ENCODE measurements at places on chromosomes 5 and 9. TPM values are rescaled to one million over a fixed set of nuclear protein-coding genes. Genes with fewer than 3 reads are reported as not detected.

GRCh38 chr5:13771011-13771571, 173.4 kb downstream of the DNAH5 start:
- DNase-seq = no peak

DNA sequence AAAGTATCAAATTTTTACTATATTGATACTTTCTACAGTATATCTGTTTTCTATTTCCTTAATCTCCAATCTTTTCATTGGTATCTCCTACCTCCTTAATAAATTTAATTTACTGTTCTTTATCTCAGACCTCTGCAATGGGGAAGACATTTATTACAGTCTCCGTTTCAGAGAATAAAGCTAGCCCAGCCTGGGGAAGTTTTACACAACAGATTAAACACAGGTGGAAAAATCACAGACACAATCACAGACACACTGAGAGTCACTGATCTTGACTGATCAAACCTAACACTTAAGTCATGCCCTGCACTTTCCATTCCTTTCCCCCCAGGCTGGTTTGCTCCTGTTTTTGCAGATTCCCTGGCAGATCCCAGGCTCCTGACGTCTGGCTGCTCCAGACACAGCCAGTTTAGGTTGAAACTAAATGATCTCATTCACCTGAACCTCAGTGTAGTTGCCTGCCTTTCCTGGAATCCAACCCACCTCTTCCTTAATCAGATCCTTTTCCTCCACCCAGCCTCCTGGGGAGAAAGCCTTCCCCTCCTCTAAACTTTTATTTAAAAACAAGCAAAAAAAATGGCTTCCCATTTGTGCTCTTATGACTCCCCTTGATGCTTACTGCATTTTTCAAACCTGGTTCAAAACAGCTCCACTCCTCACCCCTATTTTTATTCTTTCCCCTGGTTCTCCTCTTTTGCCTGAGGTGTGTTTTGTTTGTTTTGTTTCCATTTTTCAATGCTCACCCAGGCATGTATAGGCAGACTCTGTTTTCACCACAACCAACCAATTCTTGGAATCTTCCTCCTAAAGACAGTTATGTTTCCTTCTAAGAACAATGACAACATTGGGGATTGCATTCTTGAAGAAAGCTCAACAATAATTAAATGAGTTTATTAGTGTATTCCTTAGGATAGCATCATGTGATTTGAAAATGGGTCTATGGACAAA, 29.5 kb upstream of the OSMR start:
- peak; percentile 68 for DNase-seq

DNA sequence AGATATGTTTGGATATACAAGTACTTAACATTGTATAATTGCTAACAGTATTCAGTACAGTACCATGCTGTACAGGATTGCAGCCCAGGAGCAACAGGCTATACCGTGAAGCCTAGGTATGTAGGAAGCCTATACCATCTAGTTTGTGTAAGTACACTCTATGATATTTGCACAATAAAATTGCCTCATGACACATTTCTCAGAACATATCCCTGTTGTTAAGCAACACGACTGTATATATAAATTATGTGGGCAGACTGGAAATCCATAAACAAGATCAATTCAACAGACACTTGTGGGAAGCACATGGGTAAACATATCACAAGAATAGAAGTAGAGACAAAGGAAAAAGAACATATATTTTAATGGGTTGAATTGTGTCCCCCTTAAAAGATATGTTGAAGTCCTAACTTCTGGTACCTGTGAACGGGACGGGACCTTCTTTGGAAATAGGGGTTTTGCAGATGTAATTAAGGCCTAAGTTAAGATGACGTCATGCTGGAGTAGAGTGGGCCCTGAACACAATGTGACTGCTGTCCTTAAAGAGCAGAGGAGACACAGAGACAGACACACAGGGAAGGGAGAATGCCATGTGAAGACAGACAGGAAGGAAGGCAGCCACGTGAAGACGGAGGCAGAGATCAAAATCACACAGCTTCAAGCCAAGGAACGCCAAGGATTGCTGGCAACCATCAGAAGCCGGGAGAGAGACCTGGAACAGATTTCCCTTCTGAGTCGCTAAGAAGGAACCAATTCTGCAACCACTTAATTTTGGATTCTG, 76.3 kb downstream of the SCAI start:
- no peak for DNase-seq

DNA sequence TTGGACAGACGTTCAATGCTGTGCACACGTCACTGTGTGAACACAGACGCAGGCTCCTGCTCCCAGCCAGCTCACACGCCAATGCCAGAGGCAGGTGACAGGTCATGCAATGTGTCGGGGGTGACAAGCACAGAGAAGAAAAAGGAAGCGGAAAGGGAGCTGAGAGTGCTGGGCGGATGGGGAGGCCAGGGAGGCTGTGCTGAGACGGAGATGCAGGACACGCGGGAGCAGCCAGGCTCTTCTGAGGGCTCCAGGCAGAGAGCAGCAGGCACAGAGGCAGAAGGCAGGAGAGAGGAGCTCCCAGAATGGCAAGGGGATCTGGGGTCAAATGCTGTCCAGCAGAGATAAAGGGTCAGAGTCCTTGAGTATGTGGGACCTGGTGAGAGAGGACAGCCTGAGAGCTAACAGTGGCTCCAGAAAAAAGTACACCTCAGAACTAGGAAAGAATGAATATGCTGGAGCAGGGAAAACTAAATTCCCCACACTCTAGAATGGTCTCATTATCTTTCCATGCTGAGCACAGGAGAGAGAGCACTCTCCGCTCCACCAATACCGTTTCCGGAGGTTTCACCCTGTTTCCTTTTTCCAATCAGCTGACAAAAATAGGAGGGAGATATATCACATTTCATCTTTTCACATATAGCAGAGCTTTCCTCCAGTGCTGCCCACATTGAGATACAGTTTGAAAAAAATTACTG, 32.8 kb upstream of the NSMF start:
- DNase-seq = no peak

GRCh38 chr9:97860451-97861147, 7.6 kb downstream of the FOXE1 start:
- no peak for DNase-seq

- DNase-seq = no peak
Measured at GRCh38 chr5:89087128-89087527, 204.1 kb upstream of the MEF2C start.

- DNase-seq = no peak
Measured at GRCh38 chr9:100084734-100085133, 14.1 kb downstream of the ERP44 start.

DNA sequence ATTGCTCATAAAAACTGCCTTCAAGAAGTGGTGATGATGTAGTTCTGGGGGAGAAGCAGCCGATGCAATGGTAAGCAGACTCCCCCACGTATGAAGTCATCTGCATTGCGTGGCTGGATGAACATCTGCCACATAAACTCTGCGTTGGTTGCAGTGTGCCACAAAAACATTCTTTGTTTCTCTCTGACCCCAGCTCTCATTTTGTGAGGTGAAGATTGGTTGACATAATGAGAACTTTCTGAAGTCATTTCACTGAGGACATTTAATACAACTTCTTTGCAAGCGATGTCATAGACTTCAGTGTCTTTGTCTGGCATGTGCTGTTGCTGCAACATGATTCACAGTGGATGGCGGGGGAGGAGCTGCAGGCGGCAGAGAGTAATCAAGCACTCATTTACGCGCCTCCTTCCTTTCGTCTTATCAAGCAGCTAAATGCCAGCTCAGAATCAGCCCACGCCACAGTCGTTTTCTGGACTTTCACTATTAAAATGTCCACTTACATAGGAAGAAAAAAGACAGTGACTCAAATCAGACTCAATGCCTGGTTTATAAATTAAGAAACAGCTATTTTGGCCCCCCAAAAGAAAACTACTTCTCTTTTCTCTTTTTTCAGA, 91.5 kb upstream of the NFIL3 start:
- DNase-seq = peak; percentile 89

DNA sequence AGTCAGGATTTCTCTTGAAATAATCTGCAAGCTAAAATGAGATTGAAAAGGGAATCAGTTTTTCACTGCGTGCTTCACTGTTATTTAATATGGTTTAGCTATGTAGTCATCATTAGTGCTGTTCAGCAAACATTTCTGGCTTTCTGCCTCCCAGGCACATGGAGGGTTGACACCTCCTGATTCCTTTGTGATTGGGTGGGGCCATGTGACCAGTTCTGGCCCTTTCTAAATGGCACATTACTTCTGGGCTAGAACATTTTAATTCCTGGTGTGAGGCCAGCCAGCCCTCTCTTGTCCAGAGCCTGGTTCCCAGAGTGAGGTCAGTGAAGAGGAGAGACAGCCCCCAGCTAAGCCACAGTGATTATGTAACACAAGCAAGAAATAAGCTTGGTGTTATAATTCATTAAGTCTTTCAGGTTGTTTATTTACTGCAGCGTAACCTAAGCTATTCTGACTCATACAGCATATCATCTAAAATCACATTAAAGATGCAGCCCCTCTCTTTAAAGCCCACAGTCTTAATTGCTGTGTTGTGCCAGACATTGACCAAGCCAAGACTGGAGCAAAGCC, 17.4 kb upstream of the ARSI start:
- peak; percentile 66 for DNase-seq

- DNase-seq = no peak
Measured at GRCh38 chr9:106467865-106468164, 395.2 kb upstream of the ZNF462 start.

DNA sequence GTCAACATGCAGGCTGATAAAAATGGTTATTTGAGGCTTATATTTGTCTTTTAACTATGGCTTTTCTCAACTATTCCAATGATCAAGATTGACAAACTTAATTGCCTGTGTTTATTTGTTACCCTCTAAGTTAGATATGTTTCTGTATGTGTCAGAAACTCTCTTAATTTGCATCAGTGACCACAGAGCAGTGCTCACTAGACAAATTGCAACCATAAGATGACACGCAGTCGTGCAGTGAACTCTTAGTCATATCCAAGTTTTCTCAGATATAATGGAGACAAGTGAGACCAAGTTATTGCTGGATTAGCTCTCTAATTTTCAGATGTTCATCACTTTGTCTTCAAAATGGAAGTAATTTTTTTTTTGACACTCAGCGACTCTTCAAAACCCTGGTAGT, 342.2 kb upstream of the RFX3 start:
- DNase-seq = no peak

- DNase-seq = no peak
Measured at GRCh38 chr9:36914212-36914577, 119.9 kb downstream of the PAX5 start.

- DNase-seq = no peak
Measured at GRCh38 chr5:92749943-92750342, 831.1 kb downstream of the NR2F1-AS1 start.

DNA sequence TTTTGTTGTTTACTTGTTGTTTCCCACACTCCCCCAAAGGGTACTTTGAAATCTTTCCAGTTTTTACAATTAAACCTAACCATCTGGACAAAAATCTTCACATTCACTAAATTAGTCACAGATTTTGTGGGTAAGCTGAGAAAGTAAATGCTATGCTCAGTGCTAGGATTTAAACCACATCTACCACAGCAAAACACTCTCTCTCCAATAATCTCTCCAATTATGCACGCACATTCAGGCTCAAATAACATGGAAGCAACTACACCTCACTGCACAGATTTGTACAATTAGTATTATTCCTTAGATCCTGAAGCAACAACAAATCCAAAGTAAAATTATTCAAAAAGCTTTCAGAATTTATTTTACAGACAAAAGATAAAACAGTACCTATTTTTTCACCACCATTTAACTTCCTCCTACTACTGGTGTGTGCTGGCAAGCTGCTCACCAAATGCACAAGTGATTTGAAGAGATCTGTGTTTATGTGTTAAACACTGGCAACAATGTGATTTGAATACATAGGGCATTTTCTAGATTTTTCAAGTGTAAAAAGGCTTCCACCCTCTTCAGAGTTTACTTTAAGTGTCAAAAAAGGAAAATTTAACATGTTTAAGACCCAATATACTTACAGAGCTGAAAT, 16.6 kb downstream of the ZNF608 start:
- DNase-seq = no peak

DNA sequence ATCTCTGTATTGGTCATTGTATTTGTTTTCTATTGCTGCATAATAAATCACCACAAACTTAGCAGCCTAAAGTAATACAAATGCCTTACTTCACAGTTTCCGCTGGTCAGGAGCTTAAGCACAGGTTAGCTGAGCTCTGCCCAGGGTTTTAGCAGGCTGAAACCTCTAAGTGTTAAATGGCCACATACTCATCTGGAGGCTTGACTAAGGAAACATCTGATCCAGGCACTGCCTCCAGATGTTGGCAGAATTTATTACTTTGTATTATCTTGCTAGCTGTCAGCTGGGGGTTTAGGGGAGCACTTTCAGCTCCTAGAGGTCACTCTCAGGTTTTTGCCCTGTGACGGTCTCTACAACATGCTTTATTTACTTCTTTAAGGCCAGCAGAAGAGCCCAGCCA, 23.2 kb upstream of the RARS1 start:
- DNase-seq = no peak

DNA sequence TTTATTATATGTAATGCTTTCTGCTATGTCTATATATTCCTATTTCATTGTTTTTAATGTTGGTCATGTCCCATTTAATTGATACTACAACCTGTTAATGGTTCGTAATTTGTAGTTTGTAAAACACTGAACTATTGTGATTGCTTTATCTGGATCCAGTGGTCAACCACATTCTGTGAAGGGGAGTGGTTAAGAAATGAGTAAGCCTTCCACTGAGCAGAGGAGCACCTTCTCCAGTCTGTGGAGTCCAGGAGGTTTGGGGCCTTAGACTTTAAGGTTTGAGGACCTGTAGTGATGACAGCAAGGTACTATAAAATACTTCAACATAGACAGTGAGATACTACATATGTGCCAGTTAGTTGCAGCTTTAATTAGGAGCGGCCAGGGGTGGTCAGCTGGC, 67.7 kb upstream of the RAD23B start:
- no peak for DNase-seq

DNA sequence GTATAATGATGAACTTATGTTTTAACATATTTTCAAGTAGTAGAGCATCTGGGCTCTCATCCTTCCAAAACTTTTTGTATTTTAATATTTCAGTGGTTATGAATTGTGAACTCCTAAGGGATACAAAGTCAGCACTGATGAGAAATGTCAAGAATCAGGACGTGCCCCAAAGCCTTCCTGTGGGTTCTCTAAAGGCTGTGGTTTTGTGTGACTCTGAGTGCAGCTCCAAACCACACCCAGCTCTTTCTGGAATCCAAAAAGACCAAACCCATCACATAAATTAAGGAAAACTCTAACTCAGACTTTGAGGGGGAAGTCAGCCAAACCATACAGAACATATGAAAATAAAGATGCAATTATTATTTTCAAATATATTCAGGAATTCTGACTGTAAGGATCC, 40.8 kb upstream of the SMU1 start:
- no peak for DNase-seq

GRCh38 chr5:179623906-179624741, 653 bp upstream of the HNRNPH1 start:
- DNase-seq = no peak

GRCh38 chr5:77189421-77189820, 21.1 kb upstream of the PDE8B start:
- no peak for DNase-seq

The INSL4 gene
- total RNA-seq = not detected

The FAM221B gene
- total RNA-seq = not detected

The GPR151 gene
- total RNA-seq = not detected

The RMND5B gene
- total RNA-seq = 45.3 TPM

The ANKRD33B gene
- total RNA-seq = 20.3 TPM

The CARTPT gene
- not detected for total RNA-seq

The DDX31 gene
- total RNA-seq = 27.6 TPM

The SAXO1 gene
- 0.35 TPM for total RNA-seq

The PAEP gene
- not detected for total RNA-seq

The TUSC1 gene
- total RNA-seq = 17.6 TPM

All from kidney (tissue), 22 donors.